Stimulated activated CD8-positive, alpha-beta memory T cell treated with anti-CD3 and anti-CD28 coated beads, Interleukin-7, amount 100 ng/mL, for 1 hour (primary cell): ENCODE measurements at places on chromosomes 2 and 18.

- DNase-seq = no peak
Observed at GRCh38 chr2:25104736-25105135, 62.9 kb downstream of the EFR3B start.

DNA sequence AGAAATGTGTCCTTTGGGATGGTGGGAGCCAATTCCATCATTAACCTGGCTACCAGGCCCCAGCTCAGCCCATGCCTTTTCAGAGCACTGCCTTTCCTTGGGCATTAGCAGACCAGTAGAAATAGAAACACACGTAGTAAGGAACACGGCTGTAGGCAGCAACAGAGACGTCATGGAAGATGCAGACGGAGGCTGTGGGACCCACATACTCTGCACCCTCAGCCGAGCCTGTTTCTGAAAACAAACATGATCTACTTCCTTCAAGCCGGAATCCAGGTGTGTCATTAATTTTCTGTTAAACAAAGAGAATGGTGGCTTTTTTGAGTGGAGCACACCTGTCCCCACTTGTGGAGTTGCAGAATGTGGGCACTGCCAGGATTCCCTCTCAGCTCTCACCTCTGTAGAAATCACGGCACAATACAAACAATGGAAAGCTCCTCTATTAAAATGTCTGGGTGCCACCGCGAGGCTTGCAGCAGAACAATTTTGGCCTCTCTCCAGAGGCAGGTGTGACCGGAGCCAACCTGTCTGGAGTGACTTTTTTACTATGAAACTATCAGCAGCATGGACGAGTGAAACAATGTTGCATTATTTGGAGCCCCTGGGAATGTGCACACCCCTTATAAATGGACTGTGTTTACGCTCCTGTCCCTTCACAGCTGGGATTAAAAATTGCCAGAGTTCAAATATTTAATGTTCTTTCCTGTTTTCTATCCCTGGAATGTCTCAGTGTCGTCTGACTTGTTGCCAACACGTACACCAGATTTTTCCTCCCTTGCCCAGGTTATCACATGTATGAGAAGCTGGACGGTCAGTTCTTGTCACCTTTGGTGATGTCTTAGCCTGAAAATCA is 31.7 kb downstream of the SPP2 start:
- no peak for DNase-seq

DNA sequence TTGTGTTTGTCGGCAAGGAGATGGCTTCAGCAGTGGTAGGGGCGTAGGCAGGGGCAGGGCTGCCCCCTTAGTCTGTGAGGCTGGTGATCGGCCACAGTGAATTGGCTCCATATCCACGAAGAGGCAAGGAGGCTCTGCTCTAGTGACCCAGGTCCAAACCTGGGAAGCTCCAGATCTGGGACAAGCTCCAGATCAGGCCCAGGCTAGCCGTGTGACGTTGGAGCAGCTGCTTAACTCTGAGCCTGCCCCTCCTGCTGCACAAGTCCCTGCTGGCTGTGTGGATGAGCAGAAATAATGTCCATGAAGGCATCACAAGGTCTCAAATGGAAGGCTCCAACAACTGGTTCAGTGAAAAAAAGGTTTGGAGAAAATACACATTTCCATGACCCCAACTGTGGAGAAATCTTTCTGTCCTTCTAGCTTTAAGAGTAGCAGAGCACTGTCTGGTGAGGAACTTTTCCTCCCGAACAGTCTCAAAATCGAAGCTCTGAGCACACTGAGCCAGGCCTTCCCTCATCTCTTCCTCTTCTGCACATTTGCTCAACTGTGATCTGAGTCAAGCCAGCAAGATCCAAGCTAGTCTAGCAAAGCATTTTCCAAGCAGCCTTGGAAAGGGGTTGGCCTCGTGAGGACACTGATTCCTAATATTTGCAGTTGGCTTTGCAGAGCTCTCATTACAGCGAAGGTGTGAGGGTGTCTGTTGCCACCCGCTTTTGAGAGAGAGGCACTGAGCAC is 67.0 kb upstream of the TCF7L1 start:
- no peak for DNase-seq

DNA sequence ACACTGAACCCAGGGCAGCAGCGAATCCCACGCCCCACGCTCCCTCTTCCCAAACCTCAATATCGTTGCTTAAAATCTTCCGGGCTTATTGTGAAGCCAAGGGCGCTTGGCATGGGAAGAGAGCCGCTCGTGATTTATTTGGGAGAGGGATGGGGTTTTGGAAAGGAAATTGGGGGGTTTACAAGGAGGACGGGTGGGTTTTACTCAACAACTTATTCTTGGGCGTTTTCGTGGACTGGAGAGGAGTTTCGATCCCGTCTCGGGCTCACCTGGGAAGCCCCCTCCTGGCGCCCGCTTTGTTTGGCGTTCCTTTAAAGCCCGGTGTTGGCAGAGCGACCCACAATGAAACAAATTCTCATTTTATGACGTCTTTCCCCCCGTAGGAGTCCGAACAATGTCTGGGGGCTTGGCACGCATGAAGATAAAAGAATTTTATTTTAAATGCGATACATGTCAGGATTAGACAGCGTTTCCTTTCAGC is 135.3 kb downstream of the INSIG2 start:
- no peak for DNase-seq

- no peak for DNase-seq
Observed at GRCh38 chr18:48866028-48866733, 84.6 kb downstream of the SMAD7 start.

DNA sequence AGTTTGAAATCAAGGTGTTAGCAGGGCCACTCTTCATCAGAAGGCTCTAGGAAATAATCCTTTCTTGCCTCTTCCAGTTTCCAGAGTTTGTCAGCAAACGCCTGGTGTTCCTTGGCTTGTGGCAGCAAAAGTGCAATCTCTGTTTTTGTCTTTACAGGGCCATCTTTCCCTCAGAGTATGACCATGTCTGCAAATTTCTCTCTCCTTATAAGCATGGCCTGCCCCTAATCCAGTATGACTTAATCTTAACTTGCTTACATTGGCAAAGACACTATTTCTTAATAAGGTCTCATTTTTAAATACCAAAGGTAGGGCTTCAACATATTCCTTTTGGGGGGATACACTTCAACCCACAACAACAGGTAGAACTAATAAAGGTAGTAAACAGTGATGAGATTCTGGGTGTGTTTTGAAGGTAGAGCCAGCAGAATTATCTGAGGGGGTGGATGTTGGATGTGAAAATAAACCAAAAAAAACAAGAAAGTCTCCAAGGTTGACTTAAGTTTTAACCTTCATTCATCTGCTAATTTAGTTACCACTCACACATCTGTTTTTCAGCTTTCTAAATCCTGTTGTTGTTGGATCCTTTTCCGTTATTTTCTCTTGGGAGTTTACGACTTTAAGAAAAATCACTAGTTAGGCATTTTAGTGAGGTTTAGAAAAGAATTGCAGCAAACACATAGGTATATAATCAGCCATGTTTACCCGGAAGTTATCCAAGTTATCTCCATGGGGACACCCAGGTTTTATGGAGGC is 234.4 kb upstream of the FIGN start:
- DNase-seq = no peak

DNA sequence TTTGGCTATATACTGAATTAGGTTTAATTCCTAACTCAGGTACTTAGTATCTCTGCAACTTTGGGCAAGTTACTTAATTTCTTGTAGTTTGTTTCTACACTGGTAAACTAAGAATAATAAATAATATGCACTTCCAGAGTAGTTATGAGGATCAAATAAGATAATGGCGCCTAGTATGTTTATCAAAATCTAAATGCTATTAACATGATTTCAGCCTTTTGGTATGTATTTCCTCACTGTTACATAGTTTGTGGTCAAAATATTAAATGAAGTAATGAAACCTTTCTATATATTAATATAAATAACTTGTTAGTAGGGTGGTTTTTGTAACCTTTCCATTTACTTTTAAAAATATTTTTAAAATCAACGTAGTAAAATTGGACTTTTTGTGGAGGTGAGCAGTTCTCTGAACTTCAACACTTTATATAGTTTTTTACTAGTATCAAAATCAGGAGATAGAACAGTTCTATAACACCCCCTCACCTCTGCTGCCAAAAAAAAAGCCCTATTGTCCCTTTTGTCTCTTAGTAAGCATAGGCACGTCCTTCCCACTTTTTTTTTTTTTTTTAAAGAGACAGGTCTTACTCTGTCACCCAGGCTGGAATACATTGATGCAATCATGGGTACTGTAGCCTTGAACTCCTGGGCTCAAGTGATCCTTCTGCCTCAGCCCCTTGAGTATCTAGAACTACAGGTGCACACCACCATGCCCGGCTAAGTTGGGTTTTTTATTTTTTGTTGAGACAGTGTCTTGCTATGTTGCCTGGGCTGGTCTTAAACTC is 44.8 kb downstream of the RAB3GAP1 start:
- no peak for DNase-seq

GRCh38 chr18:60646725-60647124 is 274.1 kb upstream of the MC4R start:
- DNase-seq = no peak
